ENCODE measurements at places on chromosomes 2 and 18.

DNA sequence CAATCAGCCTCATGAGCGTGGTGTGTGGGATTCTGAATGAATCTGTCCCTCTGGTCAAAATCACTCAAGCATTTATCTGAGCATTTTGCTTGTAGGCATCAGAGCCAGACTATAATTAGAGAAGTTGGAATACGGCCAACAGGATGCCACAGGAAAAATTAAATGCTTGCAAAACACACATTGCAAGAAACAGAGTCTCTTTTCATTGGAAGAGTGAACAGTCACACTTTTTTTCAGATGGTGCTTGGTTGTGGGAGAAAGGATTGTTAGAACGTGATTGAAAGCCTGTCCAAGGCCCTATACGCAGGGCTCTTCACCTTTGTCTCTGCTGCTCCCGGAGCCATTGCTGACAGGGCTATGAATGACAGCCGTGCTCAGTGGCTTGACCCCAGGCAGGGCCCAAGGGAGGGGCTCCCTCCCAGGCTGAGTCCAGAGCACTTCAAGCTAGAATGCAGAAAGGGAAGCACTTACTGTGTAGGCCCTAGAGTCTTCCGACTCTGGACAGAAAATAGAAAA is 59.8 kb downstream of the SNTG2 start:
- no peak for DNase-seq

DNA sequence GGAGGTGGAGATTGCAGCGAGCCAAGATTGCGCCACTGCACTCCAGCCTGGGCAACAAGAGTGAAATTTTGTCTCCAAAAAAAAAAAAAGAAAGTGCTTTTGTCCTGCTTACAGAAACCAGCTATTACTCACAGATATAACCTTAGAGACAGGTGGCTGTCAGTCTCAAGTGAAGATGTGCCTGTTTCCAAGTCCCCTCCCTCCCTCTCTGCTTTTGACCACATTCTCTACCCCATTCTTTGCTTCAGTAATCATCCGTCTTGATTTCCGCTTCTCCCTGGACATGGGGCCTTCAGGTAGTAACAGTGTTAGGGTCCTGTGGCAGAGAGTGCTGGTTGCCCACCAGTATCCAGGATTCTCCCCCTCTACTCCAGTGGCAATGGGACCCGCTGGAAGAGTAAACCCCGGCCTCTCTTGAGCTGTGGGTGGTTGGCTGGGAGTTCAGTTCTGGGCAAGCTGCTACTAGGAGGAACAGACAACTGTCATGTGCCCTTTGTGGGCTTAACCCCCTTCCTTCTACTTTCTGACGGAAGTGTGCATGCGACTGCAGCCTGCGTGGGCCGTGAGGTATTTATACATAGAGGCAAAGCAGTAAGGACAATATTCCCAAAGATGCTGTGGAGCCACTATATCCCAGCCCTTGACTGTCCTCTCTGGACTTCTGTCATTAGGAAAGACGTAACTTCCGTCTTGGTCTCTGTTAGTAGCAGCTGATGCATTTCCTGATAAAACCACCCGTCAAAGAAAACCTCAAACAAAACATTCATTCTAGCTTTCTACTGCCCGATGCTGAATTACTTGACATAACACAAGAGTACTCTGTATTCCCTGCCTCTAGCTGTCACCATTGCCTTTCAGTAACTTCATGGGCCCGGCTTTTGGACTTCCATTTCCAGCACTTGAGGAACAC is 17.8 kb downstream of the PDCL3 start:
- no peak for DNase-seq

DNA sequence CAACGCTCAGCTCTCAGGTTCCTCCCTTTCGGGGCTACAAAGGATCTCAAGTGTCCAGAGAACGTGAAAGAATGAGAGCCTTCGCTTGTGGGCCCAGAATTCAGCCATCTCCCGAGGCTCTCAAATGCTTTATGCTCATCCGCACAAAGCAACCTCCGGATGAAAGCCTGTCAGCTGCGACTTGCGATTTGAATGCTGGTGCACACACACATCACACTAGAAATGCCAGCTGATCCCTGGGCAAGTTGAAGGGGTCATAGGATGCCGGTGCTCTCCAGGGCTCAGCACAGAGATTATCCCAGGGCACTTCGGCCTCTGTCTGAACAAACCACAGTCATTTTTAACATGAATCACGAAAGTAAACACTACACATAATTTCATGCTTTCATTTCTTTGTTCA is 141.8 kb upstream of the MYT1L start:
- DNase-seq, result no peak

- no peak for DNase-seq
Measured at GRCh38 chr2:101829429-101829828, 131.9 kb downstream of the MAP4K4 start.

- DNase-seq, result no peak
Measured at GRCh38 chr2:222754324-222754930, 83.0 kb downstream of the MOGAT1 start.

DNA sequence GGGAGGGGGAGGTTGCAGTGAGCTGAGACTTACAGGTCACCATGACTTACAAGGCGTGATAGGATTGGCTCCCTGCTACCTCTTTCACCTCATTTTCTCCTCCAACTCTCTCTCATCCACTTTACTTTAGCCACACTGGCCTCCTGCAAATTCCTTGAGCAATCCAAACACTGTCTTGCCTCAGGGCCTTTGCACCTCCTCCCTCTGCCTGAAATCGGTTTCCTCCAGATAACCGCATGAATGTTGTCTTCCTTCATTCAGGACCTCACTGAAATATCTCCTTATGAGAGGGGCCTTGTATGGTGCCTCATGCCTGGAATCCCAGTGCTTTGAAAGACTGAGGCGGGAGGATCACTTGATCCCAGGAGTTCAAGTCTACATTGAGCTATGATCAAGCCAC is 21.8 kb downstream of the WNT10A start:
- no peak for DNase-seq

DNA sequence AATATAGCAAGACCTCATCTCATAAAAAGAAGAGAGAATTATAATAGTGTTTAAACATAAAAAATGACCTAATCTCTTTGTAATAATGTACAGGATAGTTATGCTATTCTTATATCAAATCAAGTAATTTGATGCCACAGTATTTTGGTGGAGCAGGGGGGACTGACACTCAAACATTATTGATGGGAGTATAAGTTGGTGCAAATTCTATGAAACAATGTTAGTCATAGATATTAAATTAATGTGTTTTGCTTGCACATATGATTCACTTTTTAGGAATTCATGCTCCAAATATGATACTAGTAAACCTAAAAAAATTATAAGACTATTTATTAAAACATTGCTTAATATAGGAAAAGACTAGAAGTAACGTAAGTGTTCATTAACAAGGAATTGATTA is 256.1 kb upstream of the SYT4 start:
- no peak for DNase-seq

GRCh38 chr18:57890266-57890665 is 87.2 kb upstream of the ATP8B1 start:
- DNase-seq, result no peak

DNA sequence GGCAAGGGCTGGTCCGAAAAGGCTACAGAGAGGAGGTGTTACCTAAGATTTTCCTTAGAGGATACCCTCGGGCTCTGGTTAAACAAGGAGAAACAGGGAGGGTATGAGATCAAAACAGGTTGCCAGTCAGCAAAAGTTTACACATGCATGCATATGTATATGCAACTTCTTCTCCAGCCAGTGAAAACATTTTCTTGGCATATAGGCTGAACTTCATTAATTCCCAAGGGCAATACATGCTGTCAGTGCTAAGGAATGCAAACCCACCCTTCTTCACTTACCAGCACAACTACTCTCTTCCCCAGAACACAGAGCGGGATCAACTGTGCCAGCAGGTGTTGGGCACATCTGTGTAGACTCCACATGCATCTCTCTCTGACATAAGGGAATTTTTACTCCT is 176.0 kb downstream of the GFPT1 start:
- DNase-seq, result no peak

DNA sequence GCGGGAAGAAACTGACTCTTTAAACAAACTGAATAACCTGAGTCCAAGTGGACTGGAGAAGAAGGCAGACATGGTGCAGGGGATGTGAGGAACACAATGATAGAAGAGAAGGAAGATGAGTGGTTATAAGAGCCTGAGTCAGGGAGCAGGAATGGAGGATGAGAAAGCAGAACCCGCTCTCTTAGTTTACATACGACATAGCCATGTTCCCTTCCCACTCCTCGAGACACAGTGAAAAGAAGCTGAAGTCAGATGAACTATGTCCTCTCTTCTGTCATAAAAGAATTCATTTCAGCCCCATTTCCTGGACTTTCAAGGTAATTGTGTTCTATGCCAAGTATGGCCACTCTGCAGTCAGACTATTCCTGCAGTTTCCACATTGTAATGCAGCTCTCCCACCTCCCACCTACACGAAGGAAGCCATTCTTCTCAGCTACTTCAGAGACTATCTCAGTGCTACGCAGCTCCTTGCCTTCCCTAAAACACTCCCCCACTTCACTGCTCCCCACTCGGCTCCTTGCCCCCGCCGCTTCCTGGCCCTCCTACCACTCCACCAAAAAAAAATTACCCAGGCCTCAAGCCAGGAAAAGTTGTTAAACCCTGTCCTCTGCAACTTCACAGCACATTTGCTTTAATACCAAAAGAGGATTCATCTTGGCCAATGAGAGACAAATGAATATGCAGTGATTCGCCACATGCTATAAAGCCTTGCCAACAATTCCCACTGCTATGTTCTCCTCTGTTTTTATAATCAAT is 323.4 kb upstream of the EPHA4 start:
- DNase-seq, result no peak

GRCh38 chr2:39922679-39923405 is 143.8 kb upstream of the THUMPD2 start:
- no peak for DNase-seq

GRCh38 chr2:17620280-17620679 is 79.8 kb downstream of the VSNL1 start:
- no peak for DNase-seq

DNA sequence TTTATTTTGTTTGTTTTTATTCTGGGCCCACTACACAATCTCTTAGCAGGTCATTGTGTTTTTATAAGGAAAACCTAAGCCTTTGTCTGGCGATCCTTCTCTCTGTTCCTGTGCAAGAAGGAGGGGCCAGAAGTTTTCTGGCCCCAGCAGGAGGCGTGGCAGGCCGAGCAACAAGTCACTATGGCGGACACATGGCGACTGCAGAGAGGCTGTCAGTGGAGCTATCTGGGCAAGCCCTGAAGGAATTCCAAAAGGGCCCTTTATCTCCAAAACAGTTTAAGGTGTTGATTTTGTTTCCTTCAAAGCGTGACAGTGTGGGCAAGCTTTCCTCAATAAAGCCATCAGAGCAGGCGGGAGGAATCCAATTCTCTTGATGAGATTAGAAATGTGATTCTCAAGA is 118.8 kb upstream of the CTAGE1 start:
- DNase-seq, result no peak

DNA sequence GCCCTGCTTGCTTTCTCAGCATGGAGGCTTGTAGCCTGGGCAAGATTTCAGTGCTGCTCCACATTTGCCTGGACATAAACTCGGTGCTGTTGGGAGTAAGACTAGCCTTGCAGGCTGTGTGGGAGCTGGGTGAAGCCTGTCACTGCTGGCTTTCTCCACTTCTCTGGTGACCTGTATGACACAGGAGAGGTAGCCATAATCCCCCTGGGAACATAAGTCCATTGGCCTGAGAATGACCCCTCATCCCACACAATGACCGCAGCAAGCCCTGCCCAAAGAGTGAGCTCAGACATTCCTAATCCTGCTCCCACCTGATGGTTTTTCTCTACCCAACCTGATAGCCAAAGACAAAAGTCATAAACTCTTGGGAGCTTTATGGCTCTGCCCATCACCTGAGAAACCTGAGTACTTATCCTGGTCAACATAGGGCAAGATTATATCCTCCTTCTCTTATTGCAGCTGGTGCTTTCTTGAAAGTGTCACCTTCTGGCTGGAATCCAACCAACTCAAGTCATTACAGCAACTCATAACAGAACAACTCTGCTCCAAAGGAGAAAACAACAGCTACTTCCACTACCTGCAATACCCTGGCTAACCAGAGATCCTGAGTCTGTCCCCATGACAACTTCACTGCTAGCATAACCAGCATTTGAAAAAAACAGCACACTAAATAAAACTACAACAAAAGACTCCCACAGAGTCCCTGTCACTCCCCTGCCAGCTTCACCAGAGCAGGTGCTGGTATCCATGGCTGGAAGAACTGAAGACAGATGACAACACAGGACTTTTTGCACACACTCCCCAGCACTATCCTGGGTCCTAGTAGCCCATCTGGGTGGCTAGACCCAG is 834.4 kb upstream of the DDX18 start:
- no peak for DNase-seq

Measured in coronary artery (tissue), 2 donors.